NCI-H460 (cell line): ENCODE measurements at places on chromosomes 4 and X. TPM values are rescaled to one million over a fixed set of nuclear protein-coding genes. Genes with fewer than 3 reads are reported as not detected.

DKK2 gene
- total RNA-seq: not detected in 2 replicates

SOWAHB gene
- not detected in 2 replicates for total RNA-seq

MTHFD2L gene
- total RNA-seq: 48.9 and 57.6 TPM in 2 replicates

CTAG1B gene
- not detected in 2 replicates for total RNA-seq

CCSER1 gene
- 1.1 and 2.4 TPM in 2 replicates for total RNA-seq

IGFBP7 gene
- 4.3 and 6.5 TPM in 2 replicates for total RNA-seq

PRKG2 gene
- 2.9 and 3.3 TPM in 2 replicates for total RNA-seq
